ENCODE measurements at places on chromosomes 6 and 20.

GRCh38 chr6:14075095-14075503 lies 42.5 kb upstream of the CD83 start:
- peak; percentile 84 for ATAC-seq

- no peak for ATAC-seq
These were observed 26.2 kb downstream of the HDAC2 start for GRCh38 chr6:113944701-113945100.

- ATAC-seq, result no peak
These were observed 44.4 kb downstream of the ZNF292 start for GRCh38 chr6:87199787-87200186.

DNA sequence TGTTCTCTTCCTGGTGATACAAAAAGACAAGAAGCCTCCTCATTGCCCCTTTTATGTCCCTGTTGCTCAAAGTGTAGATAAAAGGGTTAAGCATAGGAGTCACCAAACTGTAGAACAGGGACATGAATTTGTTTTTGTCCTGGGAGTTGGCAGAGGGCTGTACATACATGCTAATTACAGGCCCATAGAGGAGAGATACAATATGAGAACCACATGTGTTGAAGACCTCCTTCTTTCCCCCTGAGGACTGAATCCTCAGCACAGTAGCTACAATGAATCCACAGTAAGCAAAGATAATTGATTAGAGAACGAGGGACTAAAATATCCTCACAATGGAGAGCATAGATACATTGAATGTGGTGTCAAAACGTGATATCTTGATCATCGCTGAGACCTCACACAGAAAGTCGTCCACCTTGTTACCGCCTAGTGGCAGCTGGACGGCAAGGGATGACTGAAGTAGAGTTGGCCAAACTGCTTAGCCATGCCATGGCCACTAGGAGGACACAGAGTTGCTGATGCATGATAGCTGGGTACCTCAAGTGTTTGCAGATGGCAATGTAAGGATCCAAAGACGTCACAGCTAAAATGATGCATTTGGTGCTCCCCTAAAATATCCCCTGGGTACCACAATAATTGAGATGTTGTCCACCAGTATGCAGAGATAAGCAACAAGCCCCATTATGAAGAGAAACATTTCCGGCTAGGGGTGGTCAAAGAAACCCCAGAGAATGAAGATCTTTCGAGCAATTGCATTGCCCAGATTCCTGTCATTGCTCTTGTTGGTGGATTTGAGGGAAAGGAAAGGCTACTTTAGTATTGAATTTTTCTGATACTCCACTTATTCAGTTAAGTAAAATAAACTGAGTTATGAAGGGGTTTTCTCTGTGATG lies 15.0 kb downstream of the OR2B3 start:
- peak; percentile 57 for ATAC-seq

DNA sequence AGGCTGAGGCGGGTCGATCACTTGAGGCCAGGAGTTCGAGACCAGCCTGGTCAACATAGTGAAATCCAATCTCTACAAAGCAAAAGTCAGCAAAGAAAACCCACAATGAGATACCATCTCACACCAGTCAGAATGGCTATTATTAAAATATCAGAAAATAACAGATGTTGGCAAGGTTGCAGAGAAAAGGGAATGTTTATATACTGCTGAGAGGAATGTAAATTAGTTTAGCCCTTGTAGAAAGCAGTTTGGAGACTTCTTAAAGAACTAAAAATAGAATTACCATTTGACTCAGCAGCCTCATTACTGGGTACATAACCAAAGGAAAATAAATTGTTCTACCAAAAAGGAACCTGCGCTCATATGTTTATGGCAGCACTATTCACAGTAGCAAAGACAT lies 16.7 kb upstream of the GCM1 start:
- ATAC-seq, result no peak

DNA sequence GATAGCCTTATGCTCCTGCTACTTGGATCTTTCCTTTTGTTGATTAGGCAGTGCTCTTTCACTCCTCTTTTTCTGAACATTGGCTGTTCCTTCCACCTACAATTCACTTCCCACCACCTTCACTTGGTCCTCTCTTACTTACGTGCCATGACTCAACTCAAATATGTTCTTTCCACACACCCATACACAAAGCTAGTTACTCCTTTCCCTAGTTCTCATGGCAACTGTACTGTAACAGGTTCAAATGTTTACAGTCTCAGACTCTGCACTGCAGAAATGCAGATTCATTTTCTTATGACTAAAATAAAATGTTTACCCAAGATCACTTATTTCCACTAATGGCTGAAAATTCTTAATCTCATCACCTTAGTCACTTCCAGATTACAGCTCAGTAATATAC lies 174.0 kb upstream of the TSHZ2 start:
- no peak for ATAC-seq

DNA sequence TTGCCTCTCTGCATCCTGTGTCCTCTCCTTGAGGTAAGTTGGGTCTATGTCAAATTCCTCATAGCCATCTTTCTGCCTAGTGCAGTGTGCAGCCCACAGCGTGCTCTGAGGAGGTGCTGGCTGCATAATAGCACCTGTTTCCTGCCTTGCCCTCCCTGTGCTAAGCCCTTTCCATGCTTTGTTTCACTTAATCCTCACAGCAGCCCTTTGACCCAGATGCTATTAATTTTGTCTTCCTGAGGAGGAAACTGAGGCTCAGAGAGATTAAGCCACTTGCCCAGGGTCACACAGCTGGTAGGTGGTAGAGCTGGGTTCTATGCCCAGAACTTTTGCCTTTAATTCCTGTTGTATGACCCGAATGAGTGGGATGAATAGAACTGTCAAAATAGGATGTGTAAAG lies 13.5 kb downstream of the FAM83D start:
- no peak for ATAC-seq

- no peak for ATAC-seq
These were observed 83.2 kb downstream of the MDGA1 start for GRCh38 chr6:37614491-37614890.
